ENCODE measurements at places on chromosomes 1 and 21.

GRCh38 chr1:4633346-4633745 is 21.1 kb upstream of the AJAP1 start:
- DNase-seq: no peak

GRCh38 chr21:14321042-14321441 is 61.9 kb downstream of the HSPA13 start:
- DNase-seq: no peak

DNA sequence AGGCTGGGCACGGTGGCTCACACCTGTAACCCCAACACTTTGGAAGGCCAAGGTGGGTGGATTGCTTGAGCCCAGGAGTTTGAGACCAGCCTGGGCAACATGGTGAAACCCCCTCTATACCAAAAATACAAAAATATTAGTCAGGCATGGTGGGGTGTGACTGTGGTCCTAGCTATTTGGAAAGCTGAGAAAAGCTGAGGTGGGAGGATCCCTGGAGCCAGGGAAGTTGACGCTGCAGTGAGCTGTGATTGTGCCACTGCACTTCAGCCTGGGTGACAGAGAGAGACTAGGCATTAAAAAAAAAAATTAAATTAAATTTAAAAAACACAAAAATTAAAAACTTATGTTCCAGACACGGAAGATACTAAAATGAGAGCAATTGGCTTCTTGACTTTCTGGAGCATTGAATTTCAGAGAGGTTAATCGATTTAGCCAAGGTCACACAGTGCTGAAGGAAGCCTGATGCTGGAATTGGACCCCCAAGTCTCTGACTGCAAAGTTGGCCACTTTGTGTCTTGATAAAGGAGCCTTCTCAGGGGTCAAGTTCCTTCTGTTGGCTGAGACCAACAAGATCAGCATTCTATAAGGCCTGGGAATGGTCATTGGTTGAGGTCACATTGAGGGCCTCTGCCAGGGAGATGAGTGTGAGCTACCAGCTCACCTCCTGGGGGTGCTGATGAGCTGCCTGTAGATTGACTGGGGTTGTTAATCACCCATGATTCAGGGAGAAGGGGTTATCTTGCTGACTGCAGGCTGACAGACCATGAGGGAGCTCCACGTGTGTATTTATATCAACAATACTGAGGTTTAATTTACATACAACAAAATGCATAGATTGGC is 54.3 kb downstream of the RPS6KA1 start:
- DNase-seq: no peak

DNA sequence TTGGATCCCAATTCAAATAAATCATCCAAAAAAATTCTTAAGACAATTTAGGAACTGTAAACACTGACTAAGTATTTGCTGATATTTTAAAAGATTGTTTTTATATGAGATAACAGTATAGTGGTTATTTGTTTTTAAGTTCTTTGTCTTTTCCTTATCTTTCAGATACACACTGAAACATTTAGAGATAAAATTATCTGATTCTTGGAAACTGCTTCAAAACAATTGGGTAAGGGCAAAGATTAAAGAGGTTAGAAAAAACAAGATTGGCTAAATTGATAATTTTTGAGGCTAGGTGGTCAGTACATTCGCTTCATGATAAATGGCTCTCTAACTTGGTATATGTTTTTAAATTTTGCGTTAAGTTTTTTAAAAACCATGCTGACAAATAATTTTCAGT is 117.3 kb downstream of the PSMG1 start:
- no peak for DNase-seq

DNA sequence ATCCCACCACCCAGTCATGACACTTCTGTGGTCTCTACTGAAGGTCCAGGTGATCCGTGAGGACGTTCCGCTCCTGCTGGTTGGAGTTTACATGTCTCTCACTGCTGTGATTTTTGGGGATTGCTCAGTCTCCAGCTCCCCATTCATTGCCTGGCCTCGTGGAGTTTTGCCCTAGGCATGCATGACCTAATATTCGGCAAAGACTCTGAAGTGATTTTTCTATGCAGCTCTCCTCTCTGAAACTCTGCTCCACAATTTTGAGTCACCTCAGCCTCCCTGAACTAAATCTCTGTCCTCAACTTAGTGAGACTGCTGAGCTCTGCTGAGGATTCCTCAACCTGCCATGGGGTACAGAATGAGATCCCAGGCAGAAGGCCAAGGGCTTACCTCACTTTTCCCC is 174.4 kb upstream of the FGGY start:
- DNase-seq: no peak

DNA sequence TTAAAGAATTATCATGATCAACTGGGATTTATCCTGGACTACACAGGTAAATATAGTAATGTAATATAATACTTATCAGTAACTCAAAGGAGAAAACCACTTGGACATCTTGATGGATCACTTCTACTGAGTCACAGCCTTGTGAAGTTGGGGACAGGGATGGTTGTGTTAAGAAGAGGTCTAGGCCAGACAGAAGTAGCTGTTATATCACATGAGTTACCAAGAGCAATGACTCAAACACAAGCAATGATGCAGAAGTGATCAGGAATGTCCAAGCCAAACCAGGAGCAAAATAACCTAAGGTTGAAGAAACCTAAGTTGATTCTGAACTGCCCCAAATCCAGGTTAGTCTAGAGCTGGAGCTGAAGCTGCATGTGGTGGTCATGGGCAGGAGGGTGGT is 424.5 kb upstream of the DAB1 start:
- DNase-seq: no peak

DNA sequence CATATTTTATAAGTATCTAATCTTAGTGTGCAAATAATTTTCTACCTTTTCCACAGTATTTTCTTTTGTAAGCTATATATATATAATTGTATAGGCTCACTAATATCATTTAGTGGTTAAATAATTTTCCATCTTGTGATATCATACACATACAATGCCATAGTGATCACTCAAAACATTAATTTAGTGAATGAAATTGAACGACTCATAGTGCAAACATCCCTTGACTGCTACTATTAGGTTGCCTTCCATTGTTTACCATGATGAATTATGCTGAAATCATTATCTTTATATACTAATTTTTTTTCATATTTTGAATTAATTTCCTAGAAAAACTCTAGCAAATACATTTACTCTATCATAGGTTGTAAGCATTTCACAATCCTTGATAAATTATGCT is 127.1 kb downstream of the PCNX2 start:
- no peak for DNase-seq

GRCh38 chr21:45378258-45378966 is 26.6 kb upstream of the COL18A1 start:
- DNase-seq: no peak

- DNase-seq: no peak
These were observed 10.2 kb downstream of the BMP8A start for GRCh38 chr1:39501666-39502065.

DNA sequence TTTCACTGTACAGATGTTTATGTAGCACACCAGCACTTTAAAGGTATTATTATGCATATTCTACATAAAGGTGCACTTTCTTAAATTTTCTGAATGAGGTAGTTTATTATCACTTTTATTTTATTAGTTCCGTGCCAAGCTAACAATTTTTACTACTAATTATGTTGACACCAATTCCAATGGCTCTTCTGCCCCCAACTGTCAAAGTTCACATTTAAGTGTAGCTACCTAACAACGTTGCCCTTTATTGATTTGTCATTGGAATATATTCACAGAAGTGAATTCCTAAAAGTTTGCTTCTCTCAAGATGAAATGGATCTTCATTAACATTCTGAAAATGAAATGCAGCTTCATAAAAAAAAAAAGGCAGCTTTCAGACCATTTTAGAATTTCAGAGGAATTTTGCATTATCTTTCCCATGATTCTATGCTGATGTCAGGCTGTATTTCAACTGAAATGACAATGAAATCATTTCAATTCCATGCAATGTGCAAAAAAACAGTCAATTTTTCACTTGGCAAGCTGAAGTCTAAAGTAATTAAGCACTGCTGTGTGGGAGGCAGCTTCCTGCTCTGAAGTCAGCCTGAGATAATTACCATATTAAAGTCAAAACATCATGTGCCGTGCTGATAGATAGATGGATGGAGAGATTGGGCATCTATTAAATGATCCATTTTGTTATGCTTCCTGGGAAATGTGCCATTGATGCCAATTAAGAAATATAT is 229.2 kb downstream of the TTLL7 start:
- no peak for DNase-seq

- DNase-seq: peak; percentile 29
These were observed 1.3 kb downstream of the WDR47 start for GRCh38 chr1:109040627-109040988.

GRCh38 chr1:210366767-210367166 is 38.1 kb downstream of the HHAT start:
- no peak for DNase-seq

DNA sequence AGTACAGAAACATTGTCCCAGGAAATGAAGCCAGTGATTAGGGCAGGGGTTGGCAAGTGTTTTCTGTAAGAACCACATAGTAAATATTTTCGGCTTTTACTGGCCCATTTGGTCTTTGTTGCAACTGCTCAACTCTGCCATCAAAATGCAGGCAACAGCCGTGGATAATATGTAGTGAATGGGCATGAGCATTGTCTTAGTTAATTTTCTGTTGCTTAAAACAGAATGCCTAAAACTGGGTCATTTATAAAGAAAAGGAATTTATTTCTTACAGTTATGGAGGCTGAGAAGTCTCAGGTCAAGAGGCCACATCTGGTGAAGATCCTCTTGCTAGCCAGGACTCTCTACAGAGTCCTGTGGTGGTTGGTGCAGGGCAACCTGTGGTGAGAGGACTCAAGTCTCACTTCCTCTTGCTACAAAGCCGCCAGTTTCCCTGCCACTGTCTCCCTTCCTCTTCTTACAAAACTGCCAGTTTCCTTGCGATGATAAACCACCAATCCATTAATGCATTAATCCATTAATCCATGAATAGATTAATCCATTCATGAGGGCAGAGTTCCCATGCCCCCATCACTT is 166.4 kb downstream of the PSMG1 start:
- peak; percentile 29 for DNase-seq

DNA sequence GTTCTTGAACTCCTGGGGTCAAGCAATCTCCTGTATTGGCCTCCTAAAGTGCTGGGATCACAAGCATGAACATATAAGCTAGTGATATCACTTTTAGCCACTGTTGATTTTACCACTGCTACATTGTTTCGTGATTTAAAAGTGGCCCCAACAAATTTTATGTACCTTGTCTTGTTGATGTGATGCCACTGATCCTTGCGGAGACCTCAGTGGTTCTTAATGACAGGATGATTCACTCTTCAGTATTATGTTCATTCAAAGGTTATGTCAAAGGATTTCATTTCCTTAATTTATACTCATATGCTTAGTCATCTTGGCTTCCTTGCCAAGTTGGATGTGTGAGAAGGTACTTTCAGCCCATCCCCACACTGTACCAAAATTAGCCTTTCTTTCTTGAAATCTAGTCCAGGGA is 12.1 kb downstream of the PRKACB start:
- no peak for DNase-seq

DNA sequence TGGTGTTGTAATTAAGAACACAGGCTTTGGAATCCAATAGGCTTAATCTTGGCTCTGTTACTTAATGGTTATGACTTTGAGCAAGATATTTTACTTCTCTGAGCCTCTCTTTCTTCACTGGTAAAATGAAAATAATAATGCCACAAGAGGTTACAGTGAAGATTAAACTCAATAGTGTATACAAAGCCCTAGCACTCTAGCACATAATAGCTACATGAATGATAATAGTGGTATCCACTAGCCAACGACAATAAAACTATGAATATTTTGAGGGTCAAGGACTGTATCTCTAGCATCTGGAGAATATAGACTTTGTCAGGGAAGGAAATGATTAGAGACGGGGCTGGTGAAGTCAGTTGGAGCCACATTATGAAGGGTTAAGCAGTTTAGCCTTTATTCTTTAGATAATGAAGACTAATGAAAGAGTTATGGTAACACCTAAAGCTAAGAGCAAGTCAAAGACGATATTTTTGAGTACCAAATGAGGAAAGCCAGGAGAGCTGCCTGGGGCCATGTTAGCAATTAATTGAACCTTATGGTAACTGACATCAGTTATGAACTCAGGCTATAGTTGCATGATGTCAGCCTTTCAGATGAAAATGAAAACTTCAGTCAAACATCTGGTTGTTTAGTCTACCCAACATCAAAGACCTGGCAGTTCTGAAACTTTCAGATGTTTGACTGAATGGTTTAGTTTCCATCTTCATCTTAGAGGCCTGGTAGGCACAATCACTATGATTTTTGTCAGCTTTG is 32.8 kb upstream of the RNF11 start:
- no peak for DNase-seq

DNA sequence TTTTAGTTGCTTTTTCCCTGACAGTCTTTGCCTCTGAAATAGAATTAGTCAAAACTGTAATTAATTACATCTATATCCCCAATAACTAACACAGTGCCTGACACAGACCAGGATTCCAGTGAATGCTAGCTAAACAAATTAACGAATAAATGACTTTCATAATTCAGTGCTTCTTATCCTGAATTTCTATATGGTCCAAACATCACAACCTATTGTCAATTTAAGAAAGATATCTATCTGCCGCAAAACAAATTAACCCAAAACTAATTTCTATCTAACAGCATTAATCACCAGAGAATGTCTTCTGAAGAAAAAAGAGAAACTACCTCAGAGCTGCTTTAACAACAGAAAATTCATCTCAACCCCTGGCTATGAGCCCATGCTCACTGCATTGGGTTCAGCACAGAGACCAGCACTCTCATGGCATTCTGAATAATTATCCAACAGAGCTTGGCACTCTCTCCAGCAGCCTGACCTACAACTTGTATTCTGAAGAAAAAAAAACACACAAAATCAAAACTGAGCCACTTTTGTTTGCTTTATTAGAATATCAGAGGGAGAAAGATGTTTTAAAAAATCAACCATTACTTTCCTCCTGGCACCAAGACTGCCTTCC is 547.3 kb upstream of the BEND5 start:
- DNase-seq: peak; percentile 45

DNA sequence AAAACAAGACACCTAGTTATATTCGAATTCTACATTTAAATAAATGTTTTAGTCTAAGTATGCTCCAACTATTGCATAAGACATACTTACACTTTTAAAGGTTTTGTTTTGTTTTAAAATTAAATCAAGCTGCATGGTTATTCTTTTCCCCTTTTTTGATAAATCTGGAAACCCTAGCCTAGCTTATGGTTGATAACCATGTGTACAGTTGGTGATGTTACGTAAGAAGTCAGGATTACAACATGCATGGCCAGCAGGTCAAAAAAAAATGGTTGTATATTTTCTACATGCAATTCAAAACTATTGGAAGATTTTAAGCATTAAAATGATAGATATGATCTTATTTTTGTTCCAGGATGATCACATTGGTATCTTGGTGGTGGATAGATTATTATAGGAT is 1600.6 kb downstream of the PLA2G4A start:
- no peak for DNase-seq

DNA sequence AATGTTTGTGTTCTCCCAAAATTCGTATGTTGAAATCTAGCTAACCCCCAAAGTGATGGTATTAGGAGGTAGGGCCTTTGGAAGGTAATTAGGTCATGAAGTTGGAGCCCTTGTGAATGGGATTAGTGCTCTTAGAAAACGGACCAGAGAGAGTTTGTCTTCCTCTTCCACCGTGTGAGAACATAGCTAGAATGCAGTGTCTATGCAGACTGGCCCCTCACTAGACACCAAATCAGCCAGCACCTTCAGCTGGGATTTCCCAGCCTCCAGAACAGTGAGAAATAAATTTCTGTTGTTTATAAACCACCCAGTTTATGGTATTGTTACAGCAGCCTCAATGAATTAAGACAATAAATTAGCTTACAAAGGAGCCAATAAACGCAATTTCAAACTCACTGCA is 58.0 kb downstream of the KIAA0319L start:
- DNase-seq: no peak
